ENCODE measurements at places on chromosomes 3 and 15.

DNA sequence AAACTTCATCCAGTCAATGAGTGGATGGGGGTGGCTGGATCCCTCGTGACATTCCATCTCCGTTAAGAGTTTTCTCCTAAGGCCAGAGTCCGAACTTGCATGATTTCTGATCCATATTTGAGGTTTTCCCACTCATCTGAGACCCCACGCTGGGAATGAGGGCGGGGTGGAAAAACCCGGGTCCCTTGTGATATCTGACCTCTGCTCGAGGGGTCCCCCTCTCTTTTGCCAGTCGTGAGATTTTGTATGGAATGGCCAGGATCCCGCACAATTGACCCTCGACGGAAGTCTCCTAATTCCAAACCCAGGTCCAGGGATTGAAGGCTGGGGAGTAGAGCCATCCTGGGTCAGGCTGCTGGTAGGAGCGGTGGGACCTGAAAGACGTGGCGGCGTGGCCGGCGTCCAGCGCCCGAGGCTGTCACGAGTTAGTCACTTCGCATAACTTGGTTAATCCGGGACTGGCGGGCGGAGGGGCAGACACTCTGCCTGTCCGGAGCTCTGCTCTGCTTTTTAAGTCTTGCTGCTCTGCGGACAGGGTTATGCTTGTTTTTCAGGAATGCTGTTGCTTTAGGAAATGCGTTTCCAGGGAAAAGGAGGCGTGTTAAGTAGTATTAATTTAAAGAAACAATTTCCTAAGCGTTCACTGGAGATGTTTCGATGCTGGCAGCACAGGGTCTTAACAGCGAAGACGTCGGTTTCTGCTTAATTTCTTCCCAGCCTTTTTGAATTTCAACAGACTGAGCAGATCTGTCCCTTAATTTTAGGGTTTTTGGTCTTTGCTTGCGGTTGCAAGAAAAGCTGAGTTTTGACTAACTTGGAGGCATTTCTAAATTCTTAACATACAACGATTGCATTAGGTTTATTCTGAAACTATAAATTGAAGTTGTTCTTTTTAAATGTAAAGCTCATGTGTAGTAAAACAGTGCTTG is 69.7 kb upstream of the LRRFIP2 start:
- DNase-seq, result no peak

GRCh38 chr3:179624451-179624850 is 19.9 kb downstream of the NDUFB5 start:
- no peak for DNase-seq

DNA sequence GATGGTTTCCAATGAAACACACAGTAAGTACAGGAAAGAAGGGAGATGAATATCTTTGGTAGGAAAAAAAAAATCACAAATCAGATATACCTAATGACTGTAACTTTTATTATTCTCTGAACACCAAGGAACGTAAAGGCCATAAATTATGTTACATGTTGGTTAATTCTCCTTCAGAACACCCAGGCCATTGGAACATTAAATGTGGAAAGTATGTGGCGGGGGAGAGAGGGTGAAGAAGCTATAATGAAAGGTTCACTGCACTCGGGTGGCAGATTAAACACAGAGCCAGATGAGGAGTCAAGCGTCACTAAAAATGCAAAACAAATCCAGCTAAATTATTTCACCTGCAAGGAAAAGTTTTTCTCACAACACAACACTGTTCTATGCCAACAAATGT is 193.8 kb downstream of the FHIT start:
- peak; percentile 9 for DNase-seq

DNA sequence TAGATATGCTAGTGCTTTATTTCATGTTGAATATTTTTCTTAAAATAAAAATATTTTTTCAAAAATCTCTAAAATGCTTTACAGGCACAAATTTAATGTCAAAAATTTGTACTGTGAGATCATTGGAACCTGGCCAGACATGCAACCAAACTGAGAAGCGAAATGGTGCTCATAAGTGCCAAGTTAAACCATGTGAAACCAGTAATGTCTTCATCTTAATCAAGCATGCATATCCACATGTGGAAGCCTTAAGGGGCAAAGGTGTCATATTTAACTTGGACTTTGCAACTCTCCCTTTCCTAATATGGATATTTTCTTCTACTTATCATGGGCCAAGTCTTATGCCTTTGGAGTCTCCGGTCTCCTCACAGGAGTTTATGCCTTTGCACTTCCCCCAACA is 208.9 kb upstream of the COL8A1 start:
- DNase-seq, result peak; percentile 56

GRCh38 chr3:13620776-13621365 is 71.9 kb downstream of the FBLN2 start:
- DNase-seq, result no peak

- DNase-seq, result no peak
These were observed 149.4 kb downstream of the EPHB1 start for GRCh38 chr3:134944429-134944828.

DNA sequence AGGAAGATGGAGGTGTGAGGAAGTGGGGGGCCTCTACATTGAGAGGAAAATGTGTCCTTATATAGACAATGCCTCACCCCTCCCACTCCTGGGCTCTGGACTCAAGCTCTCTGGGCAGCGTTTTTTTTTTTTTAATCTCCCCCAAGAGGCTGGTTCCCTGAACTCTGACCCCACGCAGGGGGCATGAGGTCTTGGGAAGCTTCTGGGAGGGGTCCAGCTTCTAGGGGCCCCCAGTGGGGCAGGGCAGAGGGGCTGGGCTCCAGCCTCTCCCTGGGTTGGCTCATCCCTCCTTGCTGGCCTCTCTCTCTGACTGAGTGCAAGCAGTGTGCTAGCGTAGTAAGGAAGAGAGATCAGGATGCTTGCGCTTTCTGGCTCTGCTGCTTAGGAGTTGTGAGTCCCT is 101.4 kb upstream of the HACD2 start:
- DNase-seq, result no peak

GRCh38 chr15:59691194-59691805 is 2.2 kb upstream of the BNIP2 start:
- DNase-seq, result no peak

- DNase-seq, result no peak
These were observed 29.2 kb downstream of the IDH2 start for GRCh38 chr15:90072978-90073640.

- no peak for DNase-seq
These were observed 210.1 kb downstream of the TBC1D2B start for GRCh38 chr15:77867266-77868047.

DNA sequence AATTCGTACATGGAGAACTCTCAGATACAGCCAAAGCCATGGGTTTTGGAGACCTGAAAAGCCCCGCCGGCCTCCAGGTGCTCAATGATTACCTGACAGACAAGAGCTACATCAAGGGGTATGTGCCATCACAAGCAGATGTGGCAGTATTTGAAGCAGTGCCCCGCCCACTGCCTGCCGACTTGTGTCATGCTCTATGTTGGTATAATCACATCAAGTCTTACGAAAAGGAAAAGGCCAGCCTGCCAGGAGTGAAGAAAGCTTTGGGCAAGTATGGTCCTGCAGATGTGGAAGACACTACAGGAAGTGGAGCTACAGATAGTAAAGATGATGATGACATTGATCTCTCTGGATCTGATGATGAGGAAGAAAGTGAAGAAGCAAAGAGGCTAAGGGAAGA is 23.5 kb downstream of the MYO5A start:
- no peak for DNase-seq

GRCh38 chr3:171346582-171347300 is 113.5 kb downstream of the TNIK start:
- peak; percentile 56 for DNase-seq

- no peak for DNase-seq
These were observed 49.7 kb upstream of the SKIL start for GRCh38 chr3:170307671-170308405.

- no peak for DNase-seq
These were observed 20.1 kb downstream of the HGD start for GRCh38 chr3:120661945-120662344.

DNA sequence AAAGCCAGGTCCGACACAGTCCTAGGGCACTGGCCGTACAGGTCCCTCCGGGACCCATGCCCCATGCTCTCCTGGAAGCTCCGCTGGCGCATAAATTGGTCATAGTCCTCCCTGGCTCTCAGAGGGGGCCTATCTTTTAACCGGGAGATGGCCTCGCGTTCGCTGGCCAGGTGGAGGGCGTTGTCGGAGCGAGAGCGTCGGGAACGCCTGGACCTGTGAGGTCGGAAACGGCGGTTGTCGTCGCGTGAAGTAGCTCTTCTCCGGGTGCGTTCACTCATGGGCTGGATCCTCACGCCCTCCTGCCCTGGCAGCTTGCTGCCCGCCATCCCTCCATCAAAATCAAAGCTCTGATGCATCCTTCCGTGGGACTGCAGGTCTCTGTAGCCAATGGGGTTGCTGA is 76.0 kb upstream of the PSMD6 start:
- no peak for DNase-seq

DNA sequence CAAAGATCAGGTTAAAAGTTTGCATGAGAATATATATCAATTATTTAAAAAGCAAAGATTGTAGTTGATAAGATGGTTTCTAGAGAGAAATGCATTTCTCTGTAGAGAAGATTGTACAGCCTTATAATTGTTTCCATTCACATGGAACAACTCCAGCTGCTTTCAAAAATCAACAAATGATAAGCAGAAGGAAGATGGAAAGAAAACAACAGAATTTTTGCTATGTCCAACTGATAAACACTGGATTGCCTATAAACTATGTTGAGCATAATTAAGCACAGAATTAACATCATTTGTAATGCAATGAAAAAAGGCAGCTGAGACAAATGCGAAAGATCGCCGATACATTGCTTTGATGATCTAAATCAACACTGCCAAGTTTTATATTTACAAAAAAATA is 89.0 kb downstream of the C3orf85 start:
- DNase-seq, result no peak

- DNase-seq, result no peak
These were observed 277.7 kb upstream of the ROPN1 start for GRCh38 chr3:124269619-124270018.

- DNase-seq, result peak; percentile 98
These were observed 88.2 kb upstream of the TSC22D2 start for GRCh38 chr3:150319900-150320299.

- no peak for DNase-seq
These were observed 79.3 kb upstream of the ALDH1L1 start for GRCh38 chr3:126259411-126260391.

DNA sequence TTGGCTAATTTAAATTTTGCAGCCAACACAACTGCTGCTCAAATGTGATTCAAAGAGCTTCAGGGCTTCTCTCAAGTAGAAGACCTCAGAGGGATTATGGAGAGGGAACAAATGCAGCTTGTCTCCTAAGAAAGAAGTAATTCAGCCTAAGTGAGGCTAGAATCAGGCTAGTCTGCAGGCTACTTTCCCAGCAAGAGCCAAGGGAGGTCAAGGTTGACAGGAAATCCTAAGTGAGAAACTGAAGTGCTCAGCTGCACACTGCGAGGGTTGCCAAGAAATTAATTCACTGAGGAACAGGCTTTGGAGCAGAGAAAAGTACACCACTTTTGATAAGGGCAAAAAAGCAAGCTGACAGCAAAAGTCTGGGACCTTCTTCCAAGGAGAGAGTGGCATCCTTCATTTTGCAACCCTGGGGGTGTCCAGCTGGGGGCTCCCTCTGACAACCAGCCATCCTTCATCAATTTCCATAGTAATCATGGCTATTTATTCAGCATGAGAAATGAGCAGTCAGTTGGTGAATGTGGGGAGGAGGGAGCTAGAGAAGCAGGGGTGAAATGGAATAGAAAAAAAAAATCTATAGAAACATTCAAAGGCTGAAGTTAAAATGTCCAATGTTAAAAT is 646.4 kb upstream of the ADAMTS9 start:
- DNase-seq, result no peak

DNA sequence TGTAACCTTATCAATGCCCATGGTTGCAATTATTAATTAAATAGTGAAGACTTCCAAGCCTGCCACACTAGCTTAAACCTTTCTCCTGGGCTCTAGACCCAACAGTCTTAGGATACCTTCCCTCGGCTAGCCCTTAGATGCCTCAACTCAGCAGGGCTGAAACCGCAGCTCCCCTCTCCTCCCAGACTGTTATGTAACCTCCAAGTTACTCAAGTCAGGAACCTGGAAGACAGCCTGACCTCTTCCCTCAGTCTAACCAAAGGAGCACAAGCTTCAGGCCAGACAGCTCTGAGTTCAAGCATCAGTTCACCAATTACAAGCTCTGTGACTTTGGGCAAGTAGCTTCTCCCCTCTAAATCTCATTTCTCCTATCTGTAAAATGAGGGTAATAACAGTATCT is 70.5 kb upstream of the HACD2 start:
- DNase-seq, result no peak

GRCh38 chr3:188402229-188402628 is 248.3 kb downstream of the LPP start:
- DNase-seq, result no peak

DNA sequence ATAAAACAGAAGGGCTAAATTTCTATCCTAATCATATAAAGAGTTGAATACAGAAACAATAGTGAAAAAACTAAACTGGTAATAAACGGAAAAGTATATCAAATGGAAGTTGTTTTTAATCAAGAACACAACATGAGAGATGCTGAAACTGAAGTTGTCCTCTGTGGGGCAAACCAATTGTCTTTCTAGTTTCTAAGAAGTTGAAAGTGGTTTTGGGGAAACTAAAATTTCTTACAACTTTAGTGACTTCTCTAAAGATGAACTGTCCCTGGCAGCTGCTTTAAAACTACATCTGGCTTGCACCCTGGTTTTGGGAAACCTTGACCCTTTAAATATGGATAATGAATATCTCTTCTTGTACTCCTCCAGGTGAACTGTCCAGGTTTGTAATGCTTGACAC is 155.6 kb downstream of the ADAM10 start:
- no peak for DNase-seq

GRCh38 chr15:63999177-63999576 is 47.1 kb downstream of the DAPK2 start:
- DNase-seq, result no peak

DNA sequence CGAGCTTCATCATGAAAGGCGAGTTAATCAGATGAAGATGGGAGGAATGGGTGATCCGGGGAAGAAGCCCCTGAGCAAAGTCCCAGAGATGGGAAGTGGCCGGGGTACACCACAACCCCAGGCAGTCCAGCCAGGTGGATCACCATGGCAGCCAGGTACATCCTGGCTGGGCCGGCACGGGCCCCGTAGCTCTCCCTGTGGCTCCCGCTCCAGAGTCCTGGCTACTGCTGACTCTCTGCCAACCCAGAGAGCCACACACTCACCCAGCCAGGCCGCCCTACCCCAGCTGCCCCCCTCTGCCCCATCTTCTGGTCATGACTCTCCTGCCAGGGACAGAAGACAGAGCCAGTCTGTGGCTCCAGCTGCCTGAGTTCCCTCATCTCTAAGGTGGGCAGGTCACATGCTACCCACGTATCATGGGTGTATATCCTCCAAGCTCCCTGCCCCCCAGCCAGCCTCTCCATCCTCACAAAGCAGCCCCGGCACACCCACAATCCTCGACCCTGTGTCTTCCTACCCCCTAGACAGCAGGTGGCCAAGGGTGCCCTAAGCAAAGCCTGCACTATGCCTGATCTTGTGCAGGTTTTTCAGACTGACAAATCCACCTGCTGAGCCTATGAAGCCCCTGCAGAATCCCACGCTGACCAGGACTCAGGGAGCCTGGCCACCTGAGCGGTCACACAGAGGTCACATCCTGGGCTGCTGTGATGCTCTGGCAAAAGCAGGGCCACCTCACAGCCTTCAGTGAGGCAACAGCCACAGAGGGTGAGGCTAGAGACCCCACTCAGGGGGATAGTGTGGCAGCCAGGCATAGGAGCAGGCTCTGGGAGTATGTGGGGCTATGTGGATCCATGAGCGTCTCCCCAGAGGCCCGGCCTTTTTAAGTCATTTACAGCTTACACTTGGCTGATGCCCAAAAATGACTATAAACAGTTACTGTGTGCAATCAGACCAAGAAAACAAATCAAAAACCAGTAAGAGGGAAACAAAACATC is 13.2 kb downstream of the XXYLT1 start:
- no peak for DNase-seq
